Activated CD4-positive, alpha-beta memory T cell treated with anti-CD3 and anti-CD28 coated beads for 36 hours (primary cell): ENCODE measurements at places on chromosomes 5 and 9. TPM values are rescaled to one million over a fixed set of nuclear protein-coding genes. Genes with fewer than 3 reads are reported as not detected.
A peak's percentile ranks its signal among the peaks of the same experiment; 100 is the strongest.

PPP3R2 gene
- not detected for total RNA-seq

DNA sequence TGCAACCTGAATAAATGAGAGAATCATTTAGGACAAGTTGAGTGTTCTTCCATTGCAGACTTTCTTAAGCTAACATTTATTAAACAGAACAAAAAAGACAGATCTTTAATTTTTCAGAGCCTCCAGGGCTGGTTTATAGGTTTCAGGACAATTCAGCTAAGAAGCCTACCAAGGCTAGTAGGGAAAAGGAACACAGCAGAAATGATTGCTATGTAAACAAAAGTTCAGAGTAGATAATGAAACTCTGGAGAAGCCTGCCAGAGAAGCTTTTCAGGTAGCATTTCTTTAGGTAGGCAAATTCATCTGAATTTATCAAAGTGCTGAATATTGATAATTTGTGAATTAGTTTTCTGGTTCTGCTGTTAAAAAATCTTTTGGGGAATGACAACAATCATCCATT, 264.2 kb downstream of the DEPDC1B start:
- no peaks in the 10 kb centered on the region for H3K27me3 ChIP-seq
- no peaks in the 10 kb centered on the region for H3K4me1 ChIP-seq
- no peak overlapping the region for H3K27ac ChIP-seq
- H3K36me3 ChIP-seq = no peaks in the 10 kb centered on the region
- no peak overlapping the region for H3K4me3 ChIP-seq
- DNase-seq = no peak

DNA sequence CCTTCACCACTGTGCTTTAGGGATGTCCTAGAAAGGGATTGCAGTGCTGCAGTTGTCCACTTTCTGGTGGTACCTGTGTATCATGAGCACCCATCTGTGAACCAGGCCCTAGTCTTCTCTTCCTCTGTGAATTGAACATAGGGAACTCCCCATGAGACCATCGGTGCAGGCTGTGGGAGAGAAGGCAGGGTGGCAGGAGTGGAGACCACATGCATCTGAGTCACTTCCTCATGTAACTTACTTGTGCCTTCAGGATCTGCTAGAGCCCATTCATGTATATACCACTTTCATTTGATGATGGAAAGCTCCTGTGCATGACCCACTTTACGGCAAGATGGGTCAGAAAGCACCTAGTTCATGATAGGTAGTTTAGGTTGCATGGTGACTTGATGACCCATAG, 478.1 kb upstream of the CDH9 start:
- no peak overlapping the region for H3K27ac ChIP-seq
- no peaks in the 10 kb centered on the region for H3K36me3 ChIP-seq
- H3K27me3 ChIP-seq = no peaks in the 10 kb centered on the region
- H3K4me1 ChIP-seq = no peaks in the 10 kb centered on the region
- no peak overlapping the region for H3K4me3 ChIP-seq

PCDH12 gene
- 2.6 TPM for total RNA-seq

ACSL6 gene
- total RNA-seq = 5.6 TPM

GRCh38 chr5:82561797-82562196, 283.6 kb upstream of the RPS23 start:
- H3K36me3 ChIP-seq = no peaks in the 10 kb centered on the region
- DNase-seq = no peak
- no peak overlapping the region for H3K4me3 ChIP-seq
- H3K27me3 ChIP-seq = peaks cover 7% of the 10 kb centered on the region
- H3K27ac ChIP-seq = no peak overlapping the region

DNA sequence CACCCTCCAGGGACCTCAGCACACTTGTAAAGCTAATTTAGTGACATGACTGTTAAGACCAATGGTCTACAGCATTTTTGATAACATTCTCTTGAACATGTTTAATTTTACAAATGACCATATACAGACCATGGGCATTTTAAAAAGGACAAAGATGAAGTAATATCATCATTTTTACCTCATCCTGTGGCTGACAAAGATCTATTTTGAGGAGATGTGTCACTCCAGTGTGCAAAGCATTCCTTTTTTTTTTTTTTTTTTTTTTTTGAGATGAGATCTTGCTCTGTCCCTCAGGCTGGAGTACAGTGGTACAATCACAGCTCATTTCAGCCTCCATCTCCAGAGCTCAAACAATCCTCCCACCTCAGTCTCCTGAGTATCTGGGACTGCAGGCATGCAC, 118.2 kb upstream of the TBC1D2 start:
- no peaks in the 10 kb centered on the region for H3K36me3 ChIP-seq
- DNase-seq = no peak
- H3K27me3 ChIP-seq = no peaks in the 10 kb centered on the region
- H3K4me3 ChIP-seq = no peak overlapping the region
- no peak overlapping the region for H3K27ac ChIP-seq
- no peaks in the 10 kb centered on the region for H3K4me1 ChIP-seq

PPP1R2B gene
- 0.19 TPM for total RNA-seq

DNA sequence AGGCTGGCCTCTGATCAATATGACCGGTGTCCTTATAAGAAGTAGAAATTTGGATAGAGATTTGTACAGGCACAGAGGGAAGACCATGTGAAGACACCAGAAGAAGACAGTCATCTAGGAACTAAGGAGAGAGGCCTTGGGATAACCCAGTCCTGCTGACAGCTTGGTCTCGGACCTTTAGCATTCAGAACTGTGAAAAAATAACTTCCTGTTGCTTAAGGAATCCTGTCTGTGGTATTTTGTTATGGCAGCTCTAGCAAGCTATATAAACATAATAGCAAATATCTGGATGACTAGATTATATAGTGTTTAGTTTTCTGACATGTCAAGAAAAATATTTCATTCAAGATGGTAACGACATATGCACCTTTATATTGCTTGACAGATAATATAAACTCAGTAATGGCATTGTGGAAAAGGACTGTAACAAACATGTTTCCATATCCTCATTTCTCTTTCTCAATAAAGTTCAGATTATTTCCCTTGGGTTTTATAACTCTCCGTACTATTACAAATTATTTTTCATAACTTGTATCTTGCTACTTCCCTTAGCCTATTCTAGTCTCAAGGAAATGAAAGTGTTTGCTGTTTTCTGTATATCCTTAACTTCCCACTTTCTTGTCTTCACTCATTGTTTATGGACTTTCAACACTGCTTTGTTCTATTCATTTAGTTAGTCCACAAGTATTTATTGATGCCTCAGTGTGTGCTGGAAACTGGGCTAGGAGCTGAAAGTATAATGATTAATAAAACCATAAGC, 62.4 kb downstream of the KIAA1958 start:
- no peaks in the 10 kb centered on the region for H3K36me3 ChIP-seq
- DNase-seq = no peak
- H3K27ac ChIP-seq = no peak overlapping the region
- peaks cover 9% of the 10 kb centered on the region for H3K4me1 ChIP-seq
- no peaks in the 10 kb centered on the region for H3K27me3 ChIP-seq

LCN9 gene
- not detected for total RNA-seq

DNA sequence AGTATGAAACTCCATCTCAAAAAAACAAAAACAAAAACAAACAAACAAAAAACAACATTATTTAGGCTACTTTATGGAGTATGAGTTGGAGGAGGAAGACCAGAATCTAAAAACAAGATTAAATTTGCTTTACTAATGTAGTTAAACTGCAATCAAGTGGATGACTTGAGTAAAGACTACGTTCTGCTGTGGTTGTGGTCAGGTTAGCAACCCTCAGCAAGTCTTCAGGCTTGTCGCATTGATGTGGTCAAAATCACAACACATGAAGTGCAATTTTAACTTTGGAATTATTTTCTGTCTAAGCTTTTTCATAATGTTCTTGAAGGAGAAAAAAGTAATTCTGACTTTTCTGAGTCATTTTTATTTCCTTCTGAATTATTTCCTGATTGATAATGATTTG, 43.1 kb downstream of the PDE6A start:
- peaks cover 3% of the 10 kb centered on the region for H3K4me1 ChIP-seq
- H3K36me3 ChIP-seq = no peaks in the 10 kb centered on the region
- no peak overlapping the region for H3K27ac ChIP-seq
- peaks cover 7% of the 10 kb centered on the region for H3K27me3 ChIP-seq
- no peak overlapping the region for H3K4me3 ChIP-seq

GRCh38 chr5:180302256-180302655, 10.4 kb upstream of the MAPK9 start:
- H3K4me3 ChIP-seq = no peak overlapping the region
- no peaks in the 10 kb centered on the region for H3K4me1 ChIP-seq
- DNase-seq = no peak
- H3K27me3 ChIP-seq = peaks cover 3% of the 10 kb centered on the region
- H3K27ac ChIP-seq = no peak overlapping the region
- no peaks in the 10 kb centered on the region for H3K36me3 ChIP-seq

GRCh38 chr5:40333459-40334241, 346.1 kb upstream of the PTGER4 start:
- no peak overlapping the region for H3K4me3 ChIP-seq
- H3K4me1 ChIP-seq = peaks cover 50% of the 10 kb centered on the region
- peak; percentile 56 for DNase-seq
- no peaks in the 10 kb centered on the region for H3K27me3 ChIP-seq
- H3K27ac ChIP-seq = peak overlapping the region; percentile 33

DNA sequence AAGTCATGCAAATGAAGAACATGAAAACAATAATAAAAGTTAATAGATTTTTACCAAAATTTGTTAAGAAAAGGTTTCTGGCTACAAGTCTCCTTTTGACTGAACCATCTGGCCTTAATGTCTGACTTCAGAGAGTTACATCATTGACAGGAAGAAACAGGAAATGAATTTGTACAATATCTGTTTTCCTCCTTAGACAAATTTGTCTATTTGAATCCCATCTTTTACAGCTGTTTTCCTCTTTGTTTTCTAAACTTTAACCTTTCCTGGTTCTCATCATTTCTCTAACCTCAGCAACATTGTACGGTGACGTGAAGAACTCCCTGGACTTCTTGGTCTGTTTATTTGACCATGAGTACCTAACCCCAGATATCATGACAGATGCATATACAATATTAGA, 567.5 kb upstream of the RIOK2 start:
- H3K27me3 ChIP-seq = no peaks in the 10 kb centered on the region
- no peaks in the 10 kb centered on the region for H3K4me1 ChIP-seq
- no peak overlapping the region for H3K4me3 ChIP-seq

PCDHGB3 gene
- not detected for total RNA-seq

ABCA1 gene
- 6.1 TPM for total RNA-seq

DNA sequence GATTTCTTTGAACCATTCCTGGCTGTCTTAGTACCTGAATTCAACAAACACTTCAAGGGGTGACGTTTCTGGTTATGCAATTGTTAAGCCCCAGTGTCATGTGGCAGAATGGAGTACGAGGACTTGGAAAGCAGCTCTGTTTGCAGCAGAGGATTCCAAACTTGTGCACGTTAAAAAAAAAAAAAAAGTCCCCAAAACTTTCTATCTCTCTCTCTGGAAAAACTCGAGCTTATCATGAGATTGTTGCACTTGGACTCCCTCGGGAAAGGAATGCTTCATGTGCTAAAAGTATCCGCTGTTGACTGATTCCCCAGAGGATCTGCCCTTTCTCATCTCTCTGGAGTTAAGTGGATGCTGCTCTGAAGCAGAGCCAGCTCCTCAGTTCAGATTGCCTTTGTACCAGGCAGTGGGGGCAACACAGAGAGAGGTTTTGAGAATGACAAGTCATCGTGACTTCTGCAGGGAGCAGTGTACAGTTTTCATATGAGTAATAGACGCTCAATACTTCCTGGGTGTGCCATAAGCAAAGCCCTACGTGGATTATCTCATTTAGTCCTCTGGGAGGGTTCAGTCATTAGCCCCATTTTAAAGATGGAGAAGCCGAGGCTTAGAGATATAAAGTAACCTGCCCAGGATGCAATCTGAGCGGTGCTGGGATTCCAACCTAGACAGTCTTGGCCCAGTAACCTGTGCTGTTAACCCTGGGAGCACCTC, 28.1 kb downstream of the TMOD1 start:
- H3K4me1 ChIP-seq = peaks cover 11% of the 10 kb centered on the region
- H3K27me3 ChIP-seq = peaks cover 3% of the 10 kb centered on the region
- H3K27ac ChIP-seq = peak overlapping the region; percentile 44
- peak; percentile 57 for DNase-seq

PALM2AKAP2 gene
- 0.36 TPM for total RNA-seq

- peak overlapping the region; percentile 96 for H3K27ac ChIP-seq
- H3K4me3 ChIP-seq = peak overlapping the region; percentile 45
- peaks cover 64% of the 10 kb centered on the region for H3K36me3 ChIP-seq
- DNase-seq = peak; percentile 47
Observed at GRCh38 chr9:114908104-114908622, 22.2 kb downstream of the TNFSF8 start.

DNA sequence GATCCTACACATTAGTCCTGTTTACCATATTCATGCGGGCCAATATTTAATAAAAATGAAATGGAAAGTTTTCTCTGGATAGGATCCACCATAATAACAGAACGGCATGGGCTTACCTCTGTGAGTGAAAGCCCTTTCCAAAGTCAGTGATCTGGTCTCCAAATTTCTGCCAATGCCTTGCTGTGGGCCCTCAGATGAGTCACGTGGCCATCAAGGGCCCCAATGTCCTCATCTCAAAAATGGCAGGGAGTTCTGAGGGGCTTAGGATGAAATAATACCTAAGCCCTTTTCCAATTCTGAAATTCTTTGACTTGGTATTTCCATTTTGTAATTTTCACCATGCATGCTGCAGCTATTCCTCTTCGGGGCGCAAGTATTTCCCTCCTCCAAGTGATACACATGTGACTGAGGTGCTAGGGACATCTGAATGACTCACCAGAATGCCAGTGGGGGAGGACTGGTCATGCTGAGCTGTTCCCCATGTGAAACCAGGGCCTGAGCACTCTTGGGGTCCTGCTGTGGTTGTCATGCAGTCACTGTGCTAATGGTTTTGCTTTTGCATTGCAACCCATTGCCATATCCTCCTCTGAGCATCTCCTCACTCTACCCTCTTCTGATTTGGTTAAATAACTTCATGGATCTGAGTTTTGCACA, 35.0 kb downstream of the ITK start:
- H3K27me3 ChIP-seq = no peaks in the 10 kb centered on the region
- DNase-seq = no peak
- peak overlapping the region; percentile 64 for H3K4me3 ChIP-seq
- H3K36me3 ChIP-seq = peaks cover 95% of the 10 kb centered on the region
- H3K27ac ChIP-seq = peak overlapping the region; percentile 98

GABRB2 gene
- not detected for total RNA-seq

DNA sequence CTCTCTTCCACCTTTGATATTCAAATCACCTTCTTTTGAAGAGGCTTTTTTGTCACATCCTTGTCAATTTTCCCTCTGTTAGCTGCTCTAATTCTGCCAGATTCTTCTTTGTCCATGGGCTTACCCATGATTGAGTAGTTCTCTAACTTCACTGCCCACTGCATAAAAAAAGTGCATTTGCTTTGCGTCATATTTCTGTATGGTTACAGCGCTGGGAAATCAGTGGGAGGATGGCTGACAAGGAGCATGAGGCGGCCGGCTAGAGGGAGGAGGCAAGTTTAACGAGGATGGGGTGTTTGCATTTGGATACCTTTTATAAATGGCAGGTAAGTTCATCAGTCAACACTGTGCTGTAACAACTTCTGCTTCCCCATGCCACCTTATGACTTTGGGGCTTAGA, 116.5 kb upstream of the LHFPL2 start:
- H3K4me3 ChIP-seq = no peak overlapping the region
- no peaks in the 10 kb centered on the region for H3K4me1 ChIP-seq
- DNase-seq = no peak
